NK-92 treated with Interleukin-12 subunit alpha and Interleukin-12 subunit beta, amount 100 ng/mL, for 24 hours (cell line): ENCODE measurements at places on chromosomes 12 and 14.

DNA sequence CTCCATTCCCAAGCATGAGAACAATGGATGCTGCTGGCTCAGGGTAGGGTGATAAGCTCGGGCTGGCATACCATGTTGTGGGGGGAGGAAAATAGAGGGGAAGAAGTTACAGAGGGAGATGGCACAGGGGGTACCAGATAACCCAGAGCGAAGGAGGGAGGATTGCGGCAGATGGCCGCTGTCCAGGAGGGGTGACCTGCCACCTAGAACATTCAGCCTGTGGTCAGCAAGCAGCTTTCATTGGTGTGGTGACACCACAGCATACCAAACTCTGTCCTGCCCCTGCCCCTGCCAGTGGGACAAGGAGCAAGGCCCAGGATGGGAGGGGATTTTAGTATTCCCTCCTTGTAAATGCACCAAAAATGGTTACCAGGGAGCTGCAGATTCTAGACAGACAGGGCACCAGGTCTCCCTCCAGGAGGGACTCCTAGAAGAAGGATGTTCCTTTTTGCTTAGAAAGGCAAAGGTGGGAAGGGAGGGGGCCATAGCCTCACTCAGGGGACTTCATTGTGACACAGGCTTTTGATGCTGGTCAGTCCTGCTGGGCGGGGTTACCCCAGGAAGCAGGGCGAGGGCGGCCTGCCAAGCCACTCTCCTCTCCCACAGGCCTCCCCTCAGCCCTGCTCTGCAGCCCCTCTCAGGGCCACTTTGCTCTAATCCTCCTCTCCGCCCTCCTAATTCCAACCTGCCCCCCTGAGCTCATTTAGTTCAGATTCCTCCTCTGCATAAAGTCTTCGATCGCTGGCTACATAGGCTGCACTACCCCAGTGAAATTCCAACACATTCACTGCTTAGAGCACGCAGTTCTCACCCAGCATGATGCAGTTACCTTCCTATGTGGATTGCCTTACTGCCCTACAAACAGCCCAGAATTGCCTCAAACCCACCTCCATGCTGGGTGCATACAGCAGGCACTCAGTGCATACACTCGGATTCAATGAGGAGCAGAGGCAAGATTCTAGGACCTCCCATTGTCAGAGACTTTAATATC, 36.0 kb upstream of the PLEKHG6 start:
- no peak for DNase-seq

DNA sequence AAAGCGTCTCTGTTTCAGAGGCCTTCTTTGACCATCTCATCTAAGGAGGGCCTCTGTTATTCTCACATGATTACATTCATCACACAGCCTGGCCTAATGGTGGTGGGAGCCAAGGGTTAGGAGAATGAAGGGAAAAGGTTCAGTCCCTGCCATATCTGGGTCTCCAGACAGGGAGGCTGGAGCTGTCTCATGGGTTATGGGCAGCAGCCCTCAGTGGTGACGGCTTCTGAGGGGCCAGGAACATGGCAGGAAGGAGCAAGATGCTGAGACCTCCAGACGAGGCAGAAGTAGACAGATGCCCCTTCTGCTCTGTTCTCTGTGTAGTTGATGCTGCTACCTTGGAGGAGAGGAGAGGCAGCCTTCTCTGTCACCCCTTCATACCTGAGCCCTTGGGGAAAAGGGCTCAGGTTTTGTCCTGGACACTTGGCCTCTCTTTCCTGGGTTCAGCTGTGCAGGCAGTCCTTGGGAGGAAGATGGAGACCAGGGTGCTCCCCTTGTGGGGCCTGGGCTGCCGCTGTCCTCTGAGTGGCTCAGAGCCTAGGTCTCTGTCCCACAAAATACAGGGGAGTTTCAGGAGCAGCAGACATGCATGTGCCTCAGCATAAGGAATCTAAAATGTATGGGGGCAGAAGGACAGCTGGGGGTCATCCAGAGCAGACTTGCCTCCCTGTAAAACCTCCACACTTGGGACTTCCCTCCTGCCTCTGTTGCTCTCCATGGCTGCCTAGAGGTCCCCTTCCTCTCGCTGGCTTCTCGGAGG, 3.6 kb downstream of the IFI27L2 start:
- DNase-seq = no peak

GRCh38 chr12:25074954-25075353, 120.0 kb downstream of the DNAI7 start:
- no peak for DNase-seq

- DNase-seq = no peak
These were observed 5.5 kb upstream of the HOXC9 start for GRCh38 chr12:53994264-53995001.

GRCh38 chr12:106094304-106094703, 44.5 kb downstream of the NUAK1 start:
- DNase-seq = no peak

- DNase-seq = no peak
These were observed 79.3 kb upstream of the NRXN3 start for GRCh38 chr14:78090864-78091263.

DNA sequence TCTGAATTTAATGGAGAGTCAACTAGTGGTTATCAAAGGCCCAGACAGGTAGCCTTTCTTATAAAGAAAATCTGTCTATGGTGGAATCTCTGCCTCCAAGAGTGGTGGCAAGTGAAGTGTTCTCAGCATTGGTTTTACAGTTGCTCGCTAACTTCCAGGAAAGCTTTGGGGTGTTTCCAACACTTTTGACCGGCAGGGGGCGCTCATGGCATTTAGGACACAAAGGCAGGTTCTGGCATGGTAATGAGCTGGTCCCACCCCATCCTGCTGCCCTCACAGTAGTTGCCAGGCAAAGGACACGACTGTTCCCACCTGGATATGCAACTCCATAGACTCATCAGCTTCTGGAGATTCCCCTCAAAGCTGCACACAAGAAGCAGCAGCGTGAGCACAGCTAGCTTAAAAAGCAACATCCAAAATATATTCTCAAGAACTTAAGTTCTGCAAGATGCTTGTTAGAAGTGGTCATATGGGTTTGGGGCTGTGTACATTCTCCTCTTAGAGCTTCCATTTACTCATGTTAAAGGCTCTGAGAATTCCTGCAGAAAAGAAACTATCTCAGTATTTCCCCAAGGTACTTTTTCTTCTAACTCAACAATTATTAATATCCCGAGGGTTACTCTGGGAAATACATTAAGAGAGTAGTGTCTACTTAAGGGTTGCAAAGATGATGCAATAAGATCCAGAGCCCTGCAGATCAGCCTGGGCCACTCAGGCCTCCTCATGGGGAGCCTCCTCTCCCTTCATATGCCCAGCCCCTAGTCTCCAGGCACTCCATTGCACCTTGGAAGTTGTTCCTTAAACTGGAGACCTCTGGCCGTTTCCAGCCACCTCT, 14.8 kb downstream of the PROX2 start:
- peak; percentile 73 for DNase-seq
